ENCODE measurements at places on chromosomes 2 and 18. TPM values are rescaled to one million over a fixed set of nuclear protein-coding genes. Genes with fewer than 3 reads are reported as not detected.

The PCARE gene
- not detected for total RNA-seq

The SKA1 gene
- 11.7 TPM for total RNA-seq

The TUBB8B gene
- total RNA-seq: not detected

The UGT1A8 gene
- total RNA-seq: 0.07 TPM

The ELOA2 gene
- total RNA-seq: not detected

The KHK gene
- total RNA-seq: 9.5 TPM

The IL36G gene
- not detected for total RNA-seq

The GAL3ST2 gene
- total RNA-seq: 0.13 TPM

The SLC4A5 gene
- 0.11 TPM for total RNA-seq

The EVX2 gene
- not detected for total RNA-seq

The KLHL41 gene
- total RNA-seq: 0.17 TPM

The GMPPA gene
- 36.2 TPM for total RNA-seq

The SLC9A4 gene
- total RNA-seq: not detected

The SLC5A7 gene
- not detected for total RNA-seq

The PRLH gene
- not detected for total RNA-seq

The FNDC4 gene
- 4.0 TPM for total RNA-seq

Measured in A549 treated with GW870086 at 1 μM for 4 hours (cell line).